NK-92 treated with Interleukin-12 subunit alpha and Interleukin-12 subunit beta, amount 100 ng/mL, for 24 hours (cell line): ENCODE measurements at places on chromosomes 13 and 19.
A peak's percentile ranks its signal among the peaks of the same experiment; 100 is the strongest.

DNA sequence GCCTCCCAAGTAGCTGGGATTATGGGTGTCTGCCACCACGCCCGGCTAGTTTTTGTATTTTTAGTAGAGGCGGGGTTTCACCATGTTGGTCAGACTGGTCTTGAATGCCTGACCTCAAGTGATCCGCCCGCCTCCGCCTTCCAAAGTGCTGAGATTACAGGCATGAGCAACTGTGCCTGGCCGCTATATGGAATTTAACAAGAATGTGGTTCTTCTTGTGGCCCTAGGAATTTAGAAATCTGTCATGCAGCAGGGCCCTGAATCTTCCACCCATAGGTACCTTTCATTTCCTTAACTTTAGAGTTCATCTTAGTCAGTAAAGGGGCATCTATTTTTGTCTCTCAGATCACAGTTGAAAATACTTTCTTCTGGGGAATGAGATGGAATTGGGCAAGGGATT lies 25.6 kb upstream of the NDFIP2 start:
- DNase-seq: no peak

- DNase-seq: no peak
Measured at GRCh38 chr19:18764591-18765051, 26.5 kb downstream of the COMP start.

GRCh38 chr13:112688560-112689302 lies 1.1 kb upstream of the ATP11A start:
- DNase-seq: peak; percentile 22

DNA sequence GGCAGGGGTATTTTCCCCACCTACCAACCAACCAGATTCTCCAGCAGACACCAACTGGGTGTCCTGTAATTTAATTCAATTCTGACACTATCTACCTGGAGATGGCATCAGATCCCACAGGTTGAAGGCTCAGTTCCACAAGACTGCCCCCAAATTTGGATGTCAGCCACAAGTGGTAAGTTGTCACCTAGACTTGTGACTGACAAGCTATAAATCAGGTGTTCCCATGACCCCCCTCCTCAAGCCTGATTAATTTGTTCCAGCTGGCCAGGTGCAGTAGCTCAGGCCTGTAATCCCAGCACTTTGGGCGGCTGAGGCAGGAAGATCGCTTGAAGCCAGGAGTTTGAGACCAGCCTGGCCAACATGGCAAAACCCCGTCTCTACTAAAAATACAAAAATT lies 10.6 kb upstream of the HAUS5 start:
- DNase-seq: no peak

- DNase-seq: no peak
Measured at GRCh38 chr13:48578516-48579164, 45.8 kb upstream of the RCBTB2 start.

GRCh38 chr13:44053208-44053607 lies 173.5 kb downstream of the LACC1 start:
- DNase-seq: no peak

GRCh38 chr19:10567656-10568055 lies 1.1 kb downstream of the CDKN2D start:
- no peak for DNase-seq

GRCh38 chr19:2266183-2266993 lies 10.2 kb upstream of the JSRP1 start:
- DNase-seq: no peak

GRCh38 chr13:97285221-97285955 lies 63.3 kb downstream of the MBNL2 start:
- no peak for DNase-seq
